GM04503 (cell line): ENCODE measurements at places on chromosomes 7 and 10.

DNA sequence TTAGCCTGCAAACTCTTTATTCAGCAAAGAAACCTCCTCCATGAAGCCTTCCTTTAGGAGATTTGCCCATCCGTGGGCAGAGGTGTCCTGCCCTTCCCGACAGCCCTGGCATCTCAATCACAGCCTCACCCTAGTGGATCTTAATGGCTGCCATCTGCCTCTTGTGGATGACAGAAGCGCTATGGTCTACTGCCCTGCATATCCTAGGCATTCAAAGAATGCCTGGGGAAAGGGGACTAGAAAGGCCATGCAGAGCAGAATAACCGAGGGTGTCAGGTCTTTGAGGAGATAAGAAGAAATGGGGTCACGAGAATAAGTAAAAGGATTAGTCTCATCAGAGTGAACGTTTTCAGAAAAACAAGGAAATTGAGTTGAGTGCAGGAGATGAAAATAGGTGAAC is 57.7 kb upstream of the SPOCK2 start:
- DNase-seq, result no peak

- DNase-seq, result no peak
Measured at GRCh38 chr7:143015084-143015483, 11.8 kb downstream of the OR9A2 start.

- DNase-seq, result no peak
Measured at GRCh38 chr10:70607936-70608335, 5.4 kb upstream of the PRF1 start.

DNA sequence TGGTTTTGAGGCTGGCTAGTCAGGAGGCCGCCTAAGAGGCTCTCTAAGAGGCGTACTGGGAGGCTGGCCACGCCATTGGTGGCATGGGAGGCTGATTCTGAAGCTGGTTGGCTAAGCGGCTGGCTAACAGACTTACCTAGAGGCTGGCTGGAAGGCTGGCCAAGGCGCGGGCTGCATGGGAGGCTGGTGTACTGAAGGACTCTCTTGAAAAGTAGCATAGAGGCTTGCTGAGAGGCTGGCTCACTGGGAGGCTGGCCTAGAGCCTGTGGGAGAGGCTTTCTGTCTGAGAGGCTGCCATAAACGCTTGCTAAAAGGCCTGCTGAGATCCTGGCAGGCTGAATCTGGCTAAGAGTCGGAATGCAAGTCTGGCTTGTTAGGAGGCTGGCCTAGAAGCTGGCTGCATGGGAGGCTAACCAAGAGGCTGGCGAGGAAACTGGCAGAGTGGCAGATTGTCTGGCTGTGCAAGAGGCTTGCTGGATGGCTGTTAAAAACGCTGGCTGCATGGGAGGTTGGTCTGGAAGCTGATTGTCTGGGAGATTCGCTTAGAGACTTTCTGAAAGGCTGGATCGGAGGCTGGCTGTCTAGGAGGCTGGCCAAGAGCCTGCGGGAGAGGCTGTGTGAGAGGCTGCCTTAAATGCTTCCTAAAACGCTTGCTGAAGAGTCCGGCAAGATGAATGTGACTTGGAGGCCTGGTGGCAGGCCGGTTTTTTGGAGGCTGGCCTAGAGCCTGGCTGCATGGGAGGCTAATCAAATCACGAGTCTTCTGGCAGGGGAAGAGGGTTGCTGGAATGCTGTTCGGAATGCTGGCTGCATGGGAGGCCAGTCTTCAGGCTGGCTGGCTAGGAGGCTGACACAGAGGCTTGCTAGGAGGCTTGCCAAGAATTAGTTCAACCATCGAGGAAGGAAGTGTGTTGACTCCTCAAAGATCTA is 134.2 kb downstream of the OR13A1 start:
- DNase-seq, result no peak
